ENCODE measurements at places on chromosomes 7 and 10.
A peak's percentile ranks its signal among the peaks of the same experiment; 100 is the strongest.

GRCh38 chr7:42359946-42360345 lies 122.9 kb upstream of the GLI3 start:
- no peak for DNase-seq

DNA sequence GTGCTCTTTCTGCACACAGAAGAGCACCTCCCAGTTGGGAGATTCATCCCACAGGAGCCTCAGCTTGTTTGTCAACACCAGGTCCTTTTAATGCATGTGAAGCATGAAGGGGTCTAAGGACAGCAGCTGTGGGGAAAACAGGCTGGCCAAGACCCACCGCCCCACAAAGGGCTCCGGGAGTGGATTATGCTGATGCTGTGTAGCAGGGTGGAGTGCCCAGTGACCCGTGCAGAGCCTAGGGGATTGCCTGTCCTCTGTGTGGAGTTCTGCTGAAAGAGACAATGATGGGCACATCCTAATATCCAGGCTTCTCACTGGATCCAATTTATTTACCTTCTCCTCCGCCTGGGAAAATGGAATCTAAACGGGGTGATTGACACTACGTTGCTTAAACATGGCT lies 74.0 kb downstream of the PIP4K2A start:
- no peak for DNase-seq

- no peak for DNase-seq
These were observed 14.5 kb downstream of the KLF14 start for GRCh38 chr7:130719541-130719940.

DNA sequence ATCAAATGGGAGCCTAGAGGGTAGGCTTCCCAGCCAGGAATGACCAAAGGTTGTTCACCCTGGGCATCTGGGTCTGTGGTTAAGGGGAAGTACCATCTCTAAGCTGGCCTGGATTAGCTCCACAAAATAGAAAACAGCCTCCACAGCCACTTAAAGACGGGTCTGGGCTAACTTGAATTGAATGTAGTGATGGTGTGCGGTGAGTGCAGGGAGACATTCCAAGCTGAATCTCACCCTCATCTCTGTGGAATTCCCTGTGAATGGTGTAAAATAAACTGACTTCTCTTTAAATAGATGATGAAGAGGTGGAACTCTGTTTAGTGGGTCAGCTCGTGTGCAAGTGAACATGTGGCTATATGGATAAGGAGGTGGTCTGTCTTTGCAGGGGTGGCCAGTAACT lies 251.0 kb downstream of the DYNC1I1 start:
- no peak for DNase-seq

DNA sequence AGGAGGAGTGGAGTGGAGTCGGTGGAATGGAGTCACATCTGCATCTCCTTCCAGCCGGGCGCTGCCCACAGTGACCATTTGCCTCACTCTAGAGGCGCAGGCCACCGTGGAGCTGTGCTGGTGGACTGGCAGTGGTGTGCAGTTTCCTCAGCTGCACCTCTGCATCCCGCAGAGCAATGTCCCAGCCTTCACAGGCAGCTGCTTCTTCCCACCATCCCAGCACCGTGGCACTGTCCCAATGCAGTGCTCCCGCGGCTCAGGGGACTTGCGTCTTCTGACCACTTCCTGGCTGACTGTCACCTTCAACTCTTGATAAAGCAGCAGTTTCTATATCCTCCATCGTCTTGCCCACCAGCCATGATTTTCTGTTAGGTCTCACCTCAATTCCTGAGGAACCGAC lies 90.3 kb upstream of the SFMBT2 start:
- peak; percentile 25 for DNase-seq

DNA sequence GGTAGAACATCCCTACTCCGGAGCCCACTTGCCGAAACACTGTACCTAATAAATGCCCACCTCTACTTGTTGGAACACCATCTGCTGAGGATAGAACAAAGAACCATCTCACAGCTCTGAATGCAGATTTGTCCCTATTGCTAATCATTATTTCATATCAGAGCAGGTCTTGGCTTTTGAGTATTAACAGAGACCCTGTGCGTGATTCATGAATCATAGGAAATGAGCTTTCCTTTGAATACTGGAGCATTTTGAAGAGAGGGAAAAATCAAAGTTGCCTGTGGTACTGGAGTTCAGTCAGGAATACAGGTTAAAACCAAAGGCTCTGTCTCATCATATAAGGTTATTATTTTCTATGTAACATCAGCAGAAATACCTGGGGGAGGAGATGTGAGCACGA lies 1132.3 kb downstream of the XPNPEP1 start:
- DNase-seq, result no peak

DNA sequence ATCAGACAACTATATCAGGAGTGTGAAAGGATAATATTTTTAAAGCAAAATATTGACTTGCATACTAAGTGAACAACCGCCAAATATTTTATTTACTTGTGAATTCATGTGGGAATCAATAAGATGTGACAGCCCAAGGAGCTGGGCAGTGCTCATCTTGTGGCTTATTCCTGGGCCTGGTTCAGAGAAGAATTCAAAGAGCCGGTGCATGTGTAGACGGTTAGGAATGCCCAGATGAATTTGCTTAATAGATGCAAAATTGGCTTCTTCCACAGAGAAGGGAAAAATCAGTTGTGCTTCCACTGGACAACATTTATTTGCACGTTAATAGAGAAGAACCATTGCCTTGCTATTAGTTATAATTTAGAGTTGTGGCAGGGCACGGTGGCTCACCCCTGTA lies 4.4 kb downstream of the MYL7 start:
- DNase-seq, result no peak

DNA sequence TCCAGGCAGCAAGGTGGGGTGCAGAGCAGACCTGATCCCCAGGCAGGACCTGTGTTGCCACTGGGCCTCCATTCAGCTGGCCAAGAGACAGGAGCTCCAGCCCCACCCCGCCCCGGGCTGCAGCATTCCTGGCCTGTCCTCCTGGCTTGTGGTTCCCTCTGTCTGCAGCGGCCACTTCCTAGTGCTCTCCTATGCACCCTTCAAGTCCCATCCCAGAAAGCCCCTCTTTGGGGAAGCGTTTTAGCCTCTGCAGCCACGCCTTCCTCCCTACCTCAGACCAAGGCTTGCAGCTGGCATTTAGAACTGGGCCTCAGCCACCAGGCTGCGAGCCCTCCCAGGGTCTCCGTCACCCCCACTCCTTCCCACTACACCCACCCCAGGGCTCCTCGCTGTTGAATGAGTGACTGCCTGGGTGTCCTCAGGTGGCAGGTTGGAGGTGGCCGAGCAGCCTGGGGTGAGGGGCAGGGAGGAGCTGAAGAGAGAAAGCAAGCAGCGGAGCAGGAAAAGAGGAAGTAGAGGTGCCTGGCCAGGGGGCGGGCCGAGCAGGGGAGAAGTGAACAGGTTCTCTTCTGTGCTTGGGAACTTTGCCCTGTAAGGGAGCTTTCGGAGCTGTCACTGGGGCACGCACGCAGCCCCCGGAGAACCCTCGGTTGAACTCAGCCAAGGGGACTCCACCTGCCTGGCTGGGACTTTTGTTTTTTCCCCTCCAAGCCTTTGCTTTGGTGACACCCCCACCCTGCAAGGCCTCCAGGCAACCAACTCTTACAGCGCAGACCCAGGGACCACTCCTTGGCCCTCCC lies 109.1 kb upstream of the TNRC18 start:
- peak; percentile 88 for DNase-seq

GRCh38 chr7:1512781-1513656 lies 8.8 kb upstream of the INTS1 start:
- DNase-seq, result peak; percentile 84

DNA sequence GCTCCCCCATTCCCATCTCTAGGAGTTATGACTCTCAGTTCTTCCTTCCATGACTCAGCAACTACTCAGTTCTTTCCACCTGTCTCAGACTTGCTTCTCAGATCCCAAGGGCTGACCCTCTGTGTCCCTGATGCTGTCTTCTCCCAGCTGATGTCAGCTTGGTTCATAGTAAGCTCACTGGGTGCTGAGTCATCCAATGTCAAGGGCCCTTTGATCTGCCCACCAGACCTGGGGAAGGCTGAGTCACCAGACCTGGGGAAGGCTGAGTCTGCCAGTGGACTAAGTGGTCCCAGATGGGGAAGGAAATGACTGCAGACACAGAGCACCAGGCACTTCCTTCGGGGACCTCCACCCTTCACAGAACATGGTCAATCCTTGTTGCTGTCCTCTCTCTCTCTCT lies 76.1 kb upstream of the ZEB1 start:
- DNase-seq, result no peak

- peak; percentile 55 for DNase-seq
These were observed 150.9 kb downstream of the PRKAG2 start for GRCh38 chr7:151725844-151726651.

- DNase-seq, result no peak
These were observed 119.1 kb downstream of the NKX6-2 start for GRCh38 chr10:132666705-132667341.

DNA sequence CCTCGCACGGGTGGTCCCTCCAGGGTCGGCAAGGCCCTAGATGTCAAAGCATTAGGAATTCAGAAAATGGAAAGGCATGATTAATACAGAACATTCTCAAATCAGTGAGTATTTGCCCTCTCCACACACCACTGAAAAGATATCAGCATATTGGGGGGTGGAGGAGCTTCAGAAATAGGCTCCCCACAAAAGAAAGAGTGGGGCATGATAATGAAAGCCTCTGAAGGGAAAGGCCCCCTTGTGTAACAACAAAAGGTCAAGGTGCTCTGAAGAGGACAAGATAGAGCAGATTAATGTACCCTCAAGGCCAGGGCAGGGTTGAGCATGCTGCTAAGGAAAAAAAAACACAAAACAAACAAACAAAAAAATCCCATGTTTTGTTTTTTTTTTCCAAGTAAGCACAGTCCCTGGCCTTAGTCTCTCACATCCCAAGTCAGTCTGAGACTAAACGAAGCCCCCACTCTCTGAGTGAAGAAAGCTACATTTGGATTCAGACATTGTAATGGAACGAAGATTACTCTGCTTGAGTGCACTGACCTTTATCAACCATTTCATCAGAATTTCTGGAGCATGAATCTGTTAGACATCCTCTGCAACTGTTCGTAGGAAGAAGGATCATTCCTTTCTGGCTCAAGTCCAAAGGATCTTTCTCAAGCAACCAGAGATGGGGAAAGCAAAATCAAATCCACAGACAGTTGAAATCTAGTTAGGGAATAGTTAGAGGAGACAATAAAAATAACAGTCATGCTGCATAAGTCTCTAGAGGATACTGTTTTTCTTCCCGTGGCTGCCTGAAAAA lies 27.4 kb upstream of the DGKI start:
- no peak for DNase-seq
